Fibroblast of villous mesenchyme (primary cell): ENCODE measurements at places on chromosomes 7 and 10. TPM values are rescaled to one million over a fixed set of nuclear protein-coding genes. Genes with fewer than 3 reads are reported as not detected.

Gene CDK1
- total RNA-seq: 20.0 and 49.2 TPM in 2 replicates

Gene DGKI
- total RNA-seq: 3.5 and 11.3 TPM in 2 replicates

Gene ZC3HAV1L
- 13.9 and 21.2 TPM in 2 replicates for total RNA-seq

GRCh38 chr7:118111347-118111746, 72.6 kb upstream of the LSM8 start:
- DNase-seq: no peak

DNA sequence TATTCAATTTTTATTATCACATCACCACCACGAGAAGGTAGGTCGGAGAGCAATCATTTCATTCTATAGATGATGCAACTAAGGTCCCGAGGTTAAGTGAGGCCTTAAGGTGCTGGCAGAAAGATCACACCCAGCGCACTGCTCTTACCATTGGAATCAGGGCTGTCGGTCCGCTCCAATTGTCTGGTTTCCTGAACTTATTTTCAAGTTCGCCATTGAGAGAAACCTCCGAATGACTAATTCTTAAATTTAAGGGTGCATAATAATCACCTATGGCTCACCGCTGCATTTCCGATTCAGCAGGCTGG, 625 bp upstream of the GSTO2 start:
- peak; percentile 8 for DNase-seq

DNA sequence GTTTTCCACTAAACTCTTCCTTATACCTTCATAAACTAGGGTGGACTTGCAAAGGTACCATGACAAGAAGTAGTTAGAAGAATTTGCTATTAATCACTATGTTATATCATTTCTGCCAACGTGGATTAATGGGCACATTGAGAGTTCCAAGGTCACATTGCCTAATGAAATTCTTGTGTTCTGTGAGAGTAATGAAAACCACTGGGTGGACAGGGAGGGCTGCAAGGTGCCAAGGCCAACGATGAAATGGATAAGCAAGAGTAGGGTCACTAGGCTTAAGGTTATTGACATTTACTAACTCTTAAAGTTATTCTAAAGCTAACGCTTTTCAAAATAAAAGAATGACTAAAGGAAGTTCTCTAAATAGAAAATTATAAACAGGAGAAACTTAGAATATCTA, 6.6 kb upstream of the ABCB4 start:
- DNase-seq: no peak

GRCh38 chr7:96598421-96598820, 111.2 kb downstream of the SEM1 start:
- DNase-seq: no peak

DNA sequence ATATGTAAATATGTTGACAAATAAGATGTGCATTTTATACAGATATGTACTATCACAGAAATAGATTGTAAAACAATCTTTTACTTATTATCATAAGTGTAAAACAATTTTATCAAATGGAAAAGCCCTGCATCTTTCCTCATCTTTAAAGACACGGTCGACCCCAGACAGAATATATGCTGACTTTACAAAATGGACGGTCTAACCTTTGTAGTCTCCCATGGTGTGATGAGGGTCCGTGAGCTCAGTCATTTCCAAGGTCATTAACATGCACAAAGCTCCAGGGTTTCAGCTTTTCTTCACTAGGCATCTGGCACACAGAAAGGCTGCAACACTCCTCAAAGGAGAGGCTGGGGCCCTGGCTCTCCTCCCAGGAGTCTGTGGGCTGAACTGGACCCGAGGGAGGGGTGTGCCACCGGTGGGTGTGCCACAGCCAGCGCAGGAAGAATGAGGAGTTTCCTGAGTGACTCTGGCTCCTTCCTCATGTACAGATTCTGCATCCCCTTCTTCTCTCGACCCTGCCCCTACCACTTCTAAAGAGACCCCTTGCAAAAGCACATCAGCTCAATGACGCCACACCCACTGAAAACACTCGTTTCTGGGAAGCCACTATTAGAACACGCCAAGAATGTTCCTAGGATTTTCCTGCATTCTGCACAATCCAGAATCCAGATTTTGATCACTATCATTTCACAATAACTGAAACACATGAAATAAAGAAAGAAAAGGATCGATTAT, 26.2 kb upstream of the ABLIM1 start:
- peak; percentile 58 for DNase-seq

DNA sequence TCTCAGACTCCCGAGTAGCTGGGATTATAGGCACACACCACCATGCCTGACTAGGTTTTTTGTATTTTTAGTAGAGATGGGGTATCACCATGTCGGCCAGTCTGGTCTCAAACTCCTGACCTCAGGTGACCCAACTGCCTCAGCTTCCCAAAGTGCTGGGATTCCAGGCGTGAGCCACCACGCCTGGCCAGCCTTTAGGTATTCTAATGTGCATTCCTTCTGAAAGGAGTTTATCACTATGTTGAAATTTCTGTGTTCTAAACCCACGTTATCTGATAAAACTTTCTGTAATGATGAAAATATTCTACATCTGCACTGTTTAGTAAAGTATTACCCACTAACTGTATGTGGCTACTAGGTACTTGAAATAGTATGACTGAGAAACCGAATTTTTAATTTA, 110.6 kb upstream of the IMMP2L start:
- DNase-seq: no peak

DNA sequence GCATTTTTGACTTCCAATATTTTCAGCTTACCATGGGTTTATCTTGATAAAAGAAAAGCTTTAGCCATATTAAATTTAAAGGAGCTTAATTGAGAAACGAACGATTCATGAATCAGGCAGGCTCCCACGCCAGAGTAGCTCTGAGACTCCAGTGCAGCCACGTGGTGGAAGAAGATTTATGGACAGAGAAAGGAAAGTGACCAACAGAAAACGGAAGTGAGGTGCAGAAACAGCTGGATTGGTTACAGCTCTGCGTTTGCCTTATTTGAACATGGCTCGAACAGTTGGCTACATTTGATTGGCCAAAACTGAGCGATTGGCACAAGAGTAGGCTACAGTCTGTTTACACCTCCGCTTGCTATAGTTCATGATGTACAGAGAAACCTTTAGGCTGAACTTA, 395.4 kb downstream of the GATA3 start:
- no peak for DNase-seq

DNA sequence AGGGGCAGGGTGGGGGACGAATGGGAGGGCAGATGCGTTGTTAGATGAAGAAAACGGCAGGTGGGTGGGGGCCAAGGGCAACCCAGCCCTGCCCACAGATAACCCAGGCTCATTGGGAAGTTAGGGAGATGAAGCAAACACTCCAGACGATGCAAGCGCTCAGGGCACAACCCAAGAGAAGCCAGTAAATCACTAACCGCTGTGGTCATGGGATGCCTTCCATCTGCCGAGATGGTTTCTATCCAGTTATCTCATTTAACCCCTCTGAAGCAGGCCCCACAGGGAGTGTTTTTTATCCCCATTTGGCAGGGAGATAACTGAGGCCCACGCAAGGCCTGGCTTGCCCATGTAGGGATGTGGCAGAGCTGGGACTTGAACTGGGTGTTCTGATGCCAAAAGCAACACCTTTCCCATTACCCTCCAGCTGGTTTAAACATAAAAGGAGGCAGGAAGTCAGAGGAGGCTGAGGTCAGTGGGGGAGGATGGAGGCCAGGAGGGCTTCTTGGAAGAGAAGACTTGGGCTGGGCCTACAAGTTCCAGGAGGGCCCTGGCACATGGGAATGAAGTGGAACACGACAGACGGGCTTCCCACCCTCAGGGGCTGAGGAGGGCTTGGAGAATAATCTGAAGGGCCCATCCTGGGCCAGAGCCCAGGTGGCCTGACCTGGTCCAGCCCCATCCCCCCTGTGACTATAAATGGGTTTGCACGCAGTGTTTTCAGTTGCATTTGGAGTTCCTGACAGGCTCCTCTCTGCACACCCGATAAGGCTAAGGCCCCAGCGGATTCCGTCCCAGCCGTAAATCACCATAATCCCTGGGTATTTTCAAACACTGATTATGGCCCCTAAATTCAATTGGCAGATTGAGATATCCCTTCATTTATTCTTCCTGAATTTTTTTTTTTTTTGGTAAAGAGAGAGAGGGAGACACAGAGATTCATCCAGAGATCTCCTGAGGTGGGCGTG, 80.9 kb downstream of the NEURL1 start:
- DNase-seq: peak; percentile 38

DNA sequence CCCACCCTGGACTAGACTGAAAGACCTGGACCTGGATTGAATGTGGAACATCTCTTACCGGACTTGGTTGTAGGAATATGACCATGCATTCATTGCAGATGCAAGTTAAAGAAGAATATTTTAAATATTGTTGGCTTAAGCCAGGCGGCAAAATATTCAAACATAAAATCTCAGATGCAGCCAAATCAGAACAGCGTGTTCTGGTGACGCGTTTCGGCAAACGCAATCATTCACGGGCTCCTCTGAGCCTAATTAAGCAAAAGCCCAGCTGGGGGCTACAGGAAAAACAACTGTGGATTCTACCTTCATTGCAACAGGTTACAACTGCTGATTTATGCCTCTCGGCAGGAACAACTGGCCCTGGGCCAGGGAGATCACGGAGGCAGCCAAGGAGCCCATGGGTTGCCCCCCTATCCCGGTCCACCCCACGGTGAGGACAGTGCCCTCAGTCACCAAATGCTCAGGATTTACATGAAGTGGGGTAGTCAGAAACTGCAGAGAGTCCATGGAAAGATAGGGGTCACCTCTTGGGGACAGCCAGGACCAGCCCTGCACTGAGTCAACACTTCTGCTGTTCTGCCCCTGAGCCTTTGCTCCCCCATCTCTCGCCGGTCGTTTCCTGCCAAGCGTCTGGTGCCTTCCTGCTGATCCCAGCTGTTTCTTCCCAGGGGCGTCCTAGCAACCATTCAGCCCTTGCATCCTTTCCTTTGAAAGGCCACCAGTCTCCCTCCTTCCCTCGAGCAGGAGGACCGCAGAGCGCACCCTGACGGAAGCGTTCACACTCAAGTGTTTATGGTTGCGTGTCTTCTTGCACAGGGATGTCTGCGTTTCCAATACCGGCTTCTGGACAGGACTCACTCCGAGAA, 64.4 kb upstream of the SFMBT2 start:
- DNase-seq: no peak
